ENCODE measurements at places on chromosomes 7 and 10.

DNA sequence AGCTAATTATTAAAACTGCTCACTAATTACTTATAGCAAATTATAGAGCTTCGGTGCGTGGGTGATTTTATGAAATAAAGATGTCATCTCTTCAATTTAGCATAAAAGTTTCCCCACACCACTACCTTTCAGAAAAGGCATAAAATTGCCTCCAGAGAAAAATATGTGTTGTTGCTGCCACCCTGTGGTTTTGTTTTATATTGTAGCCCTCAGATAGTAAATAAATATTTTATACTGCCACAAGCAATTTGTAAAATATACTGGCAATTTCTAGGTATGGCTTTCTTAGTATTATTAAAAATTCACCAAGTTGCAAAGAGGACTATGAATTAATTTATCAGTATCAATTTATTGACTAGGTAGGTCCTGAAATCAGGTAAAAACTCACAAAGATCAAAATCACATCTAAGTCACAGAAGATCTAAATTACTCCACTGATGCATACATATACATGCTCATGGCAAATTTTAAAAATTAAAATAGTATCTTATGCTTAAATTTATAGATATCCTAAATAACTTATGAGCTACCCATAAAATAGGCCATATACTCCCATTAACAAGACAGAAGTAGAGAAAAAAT is 26.5 kb downstream of the ASNS start:
- DNase-seq = peak; percentile 22

DNA sequence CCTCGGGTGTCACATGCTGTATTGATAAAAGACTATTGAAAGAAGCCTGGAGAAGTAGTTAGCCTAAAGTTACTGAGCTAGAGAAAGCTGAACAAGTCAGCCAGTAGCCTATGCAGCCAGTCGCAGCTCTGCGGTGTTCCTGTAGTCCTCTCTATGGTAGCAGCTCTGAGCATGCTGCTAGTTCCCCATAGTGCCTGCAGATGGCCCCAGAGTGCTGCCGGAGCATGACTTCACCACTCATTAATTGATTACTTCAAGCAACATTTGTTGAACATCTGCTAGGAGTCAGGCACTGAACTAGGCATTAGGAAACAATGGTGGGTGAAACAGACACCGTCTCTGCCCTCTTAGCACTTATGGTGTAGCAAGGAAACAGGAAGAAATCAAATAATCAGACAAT is 422.7 kb downstream of the SORCS3 start:
- no peak for DNase-seq

- no peak for DNase-seq
These were observed 683.9 kb downstream of the CCSER2 start for GRCh38 chr10:85012305-85012704.

- peak; percentile 45 for DNase-seq
These were observed 60.4 kb downstream of the AFAP1L2 start for GRCh38 chr10:114343623-114344505.

GRCh38 chr10:48814933-48815332 is 124.7 kb downstream of the LRRC18 start:
- DNase-seq = no peak

GRCh38 chr10:36789974-36790373 is 335.4 kb upstream of the ANKRD30A start:
- DNase-seq = no peak

DNA sequence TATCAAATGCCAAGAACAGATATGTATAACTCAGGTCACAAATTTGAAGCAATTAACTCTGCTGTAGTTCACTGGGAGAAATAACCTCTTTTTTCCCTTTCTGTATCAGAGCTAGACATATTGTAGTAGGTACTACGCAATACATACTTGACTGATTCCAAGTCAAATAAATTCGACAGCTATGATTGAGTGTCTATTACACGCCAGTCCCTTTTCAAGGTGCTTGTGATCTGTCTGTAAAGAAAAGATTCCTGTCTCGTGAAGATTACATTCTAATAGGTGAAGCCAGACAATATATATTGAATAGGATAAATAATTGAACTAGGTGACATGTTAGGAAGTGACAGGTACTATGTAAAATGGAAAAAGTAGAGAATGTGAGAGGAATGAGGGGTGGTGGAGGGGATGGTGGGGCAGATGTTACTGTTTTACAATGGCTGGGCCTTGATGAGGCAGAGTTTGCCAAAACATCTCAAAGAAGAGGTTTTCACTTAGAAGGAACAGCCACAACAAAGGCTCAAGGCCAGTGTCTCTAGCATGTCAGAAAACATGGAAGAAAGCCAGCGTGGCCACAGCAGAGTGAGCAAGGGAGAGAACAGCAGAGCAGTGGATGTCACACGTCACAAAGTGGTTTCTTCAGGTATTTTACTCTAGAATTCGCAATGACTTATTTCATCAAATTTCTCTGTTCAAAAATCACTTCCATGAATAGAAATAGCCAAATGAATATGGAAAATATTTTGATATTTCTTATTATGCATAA is 282.6 kb upstream of the CACNA2D1 start:
- peak; percentile 23 for DNase-seq

DNA sequence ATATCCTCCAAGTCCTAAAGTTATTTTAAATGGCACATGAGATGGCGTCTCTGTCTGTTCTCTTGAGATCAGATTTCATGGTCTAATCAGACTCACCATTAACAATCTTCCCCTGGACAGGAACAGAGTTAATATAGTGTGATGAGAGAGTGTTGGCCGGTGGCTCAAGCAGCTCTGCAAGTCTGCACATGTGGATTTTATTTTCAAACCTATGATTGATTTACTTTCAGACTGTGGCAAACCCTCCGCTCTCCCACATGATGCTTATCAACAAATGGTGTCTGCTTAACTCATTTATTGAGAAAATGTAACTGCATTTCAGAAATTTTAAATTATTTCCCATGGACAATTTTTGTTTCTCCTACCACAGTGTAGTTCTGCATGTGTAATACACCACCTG is 46.5 kb upstream of the HGF start:
- DNase-seq = no peak

DNA sequence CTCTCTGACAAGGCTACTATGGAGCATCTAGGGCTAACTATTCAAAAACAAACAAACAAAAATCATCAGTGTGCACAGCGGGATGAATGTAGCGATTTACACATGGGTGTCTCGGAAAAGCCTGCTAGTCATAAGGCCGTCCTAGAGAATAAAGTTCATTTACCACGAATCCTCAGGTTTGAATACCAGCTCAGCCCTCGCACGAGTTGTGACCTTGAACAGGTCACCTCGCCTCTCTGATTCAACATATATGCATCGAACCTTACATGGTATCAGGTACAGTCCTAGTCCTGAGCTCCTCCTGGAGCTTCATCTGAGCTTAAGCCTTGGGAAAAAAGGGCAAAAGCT is 572 bp downstream of the ATP5MF start:
- DNase-seq = no peak

DNA sequence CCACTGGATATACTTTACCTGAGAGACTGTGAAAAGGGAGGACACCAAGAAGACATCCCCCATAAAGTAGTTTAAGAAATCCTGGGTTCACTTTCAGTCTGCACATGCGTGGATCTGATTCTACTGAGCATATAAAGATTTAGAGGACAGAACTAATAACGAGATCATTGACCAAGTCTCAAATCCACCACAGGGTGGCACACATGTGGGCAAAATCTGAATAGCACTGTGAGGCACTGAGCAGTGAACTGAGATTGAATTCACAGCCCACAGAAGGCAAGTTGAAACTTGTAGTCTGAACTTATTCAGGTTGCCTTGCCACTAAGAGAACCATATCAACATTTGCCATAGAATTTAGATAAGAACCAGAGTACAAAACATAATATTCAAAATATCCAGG is 818.6 kb downstream of the GRID1 start:
- DNase-seq = no peak

DNA sequence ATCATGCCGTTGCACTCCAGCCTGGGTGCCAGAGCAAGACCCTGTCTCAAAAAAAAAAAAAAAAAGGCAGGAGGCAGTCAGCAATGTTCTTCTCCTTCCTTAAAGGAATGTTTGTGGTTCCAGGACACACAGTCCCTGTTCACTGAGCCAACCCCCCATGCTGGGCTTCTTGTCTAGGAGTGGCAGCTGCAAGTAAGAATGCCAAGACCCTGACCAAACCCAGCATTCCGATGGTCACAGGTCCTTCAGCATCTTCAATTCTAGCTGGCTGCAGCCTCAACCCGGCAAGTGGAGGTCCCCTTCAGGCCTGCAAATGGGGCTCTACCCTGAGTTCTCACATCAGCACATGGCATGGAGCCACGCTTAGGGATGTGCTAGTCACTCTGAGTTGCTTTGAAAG is 38.2 kb upstream of the CUX1 start:
- DNase-seq = no peak

DNA sequence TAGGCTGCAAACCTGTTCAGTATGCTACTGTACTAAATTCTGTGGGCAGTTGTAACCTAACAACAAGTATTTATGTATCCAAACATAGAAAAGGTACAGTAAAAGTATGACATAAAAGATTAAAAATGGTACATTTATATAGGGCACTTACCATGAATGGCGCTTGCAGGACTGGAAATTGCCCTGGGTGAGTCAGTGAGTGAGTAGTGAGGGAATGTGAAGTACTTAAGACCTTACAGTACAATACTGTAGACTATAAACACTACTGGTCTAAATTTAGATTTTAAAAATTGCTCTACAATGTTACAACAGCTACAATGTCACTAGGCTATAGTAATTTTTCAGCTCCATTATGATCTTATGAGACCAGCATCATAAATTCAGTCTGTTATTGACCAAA is 146.0 kb upstream of the GNAI1 start:
- no peak for DNase-seq

DNA sequence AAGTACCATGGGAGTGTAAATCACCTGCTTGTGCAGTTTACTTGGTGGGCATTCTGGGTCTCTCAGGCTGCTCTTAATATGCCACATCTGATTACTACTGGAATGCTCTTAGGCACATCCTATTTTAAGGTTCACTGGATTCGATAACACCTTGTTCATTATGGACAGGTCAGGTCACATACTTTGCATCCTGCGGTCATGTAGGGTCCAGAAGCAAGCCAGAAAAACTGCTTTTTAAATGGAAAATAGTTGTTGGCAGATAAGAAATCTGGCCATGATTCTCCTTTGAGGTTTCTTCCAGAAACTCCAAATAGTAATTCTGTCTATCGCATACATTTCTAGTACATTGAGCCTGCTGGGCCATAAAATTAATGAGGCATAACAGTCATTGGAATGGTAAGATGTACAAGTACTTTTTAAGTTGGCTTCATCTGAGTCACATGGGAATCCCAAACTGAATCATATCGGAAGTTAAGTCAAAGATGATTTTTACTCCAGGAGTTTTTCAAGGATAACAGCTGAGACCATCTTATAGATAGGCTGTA is 371.9 kb downstream of the LRRTM3 start:
- no peak for DNase-seq

- no peak for DNase-seq
These were observed 13.5 kb downstream of the CREM start for GRCh38 chr10:35140126-35140525.

GRCh38 chr7:97506728-97507127 is 225.2 kb upstream of the TAC1 start:
- no peak for DNase-seq

- DNase-seq = no peak
These were observed 70.4 kb upstream of the MDFIC start for GRCh38 chr7:114851406-114852061.

DNA sequence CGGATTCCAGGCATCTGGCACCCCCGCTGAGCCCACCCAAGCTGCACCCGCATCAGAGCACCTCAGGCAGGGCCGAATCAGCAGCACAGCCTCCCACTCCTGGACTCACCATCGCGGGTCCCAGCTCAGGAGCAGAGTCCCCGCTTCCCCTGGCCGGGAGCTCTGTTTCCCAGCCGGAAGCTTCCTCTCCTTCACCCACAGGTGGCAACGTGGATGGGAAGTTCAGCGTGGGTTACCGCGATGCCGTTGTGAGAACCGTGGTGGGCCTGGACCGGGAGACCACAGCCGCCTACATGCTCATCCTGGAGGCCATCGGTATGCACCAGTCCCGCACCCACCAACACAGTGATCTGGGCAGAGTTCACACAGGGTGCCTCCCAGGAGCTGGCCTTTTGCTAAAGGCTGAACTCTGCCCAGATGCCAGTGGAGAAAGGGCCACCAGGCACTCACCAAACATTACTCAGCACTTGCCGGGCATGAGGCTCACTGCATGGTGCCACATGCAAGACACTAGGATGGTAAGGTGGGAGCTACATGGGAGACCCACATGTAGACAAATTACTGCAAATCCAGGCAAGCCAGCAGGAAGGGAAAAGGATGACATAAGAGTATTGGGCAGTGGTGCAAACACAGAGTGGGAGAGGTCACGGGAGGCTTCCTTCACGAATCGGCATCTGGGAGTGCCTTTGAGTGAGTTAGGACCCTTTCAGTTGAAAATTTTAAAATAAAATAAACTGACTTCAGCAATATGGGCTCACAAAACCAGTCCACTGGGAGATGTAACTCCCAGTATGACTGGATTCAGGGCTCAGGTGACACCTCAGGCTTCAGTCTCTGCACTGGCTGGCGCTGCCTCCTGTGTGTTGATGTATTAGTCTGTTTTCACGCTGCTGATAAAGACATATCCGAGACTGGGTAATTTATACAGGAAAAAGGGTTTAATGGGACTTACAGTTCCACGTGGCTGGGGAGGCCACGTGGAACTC is 10.4 kb downstream of the C10orf105 start:
- DNase-seq = no peak

DNA sequence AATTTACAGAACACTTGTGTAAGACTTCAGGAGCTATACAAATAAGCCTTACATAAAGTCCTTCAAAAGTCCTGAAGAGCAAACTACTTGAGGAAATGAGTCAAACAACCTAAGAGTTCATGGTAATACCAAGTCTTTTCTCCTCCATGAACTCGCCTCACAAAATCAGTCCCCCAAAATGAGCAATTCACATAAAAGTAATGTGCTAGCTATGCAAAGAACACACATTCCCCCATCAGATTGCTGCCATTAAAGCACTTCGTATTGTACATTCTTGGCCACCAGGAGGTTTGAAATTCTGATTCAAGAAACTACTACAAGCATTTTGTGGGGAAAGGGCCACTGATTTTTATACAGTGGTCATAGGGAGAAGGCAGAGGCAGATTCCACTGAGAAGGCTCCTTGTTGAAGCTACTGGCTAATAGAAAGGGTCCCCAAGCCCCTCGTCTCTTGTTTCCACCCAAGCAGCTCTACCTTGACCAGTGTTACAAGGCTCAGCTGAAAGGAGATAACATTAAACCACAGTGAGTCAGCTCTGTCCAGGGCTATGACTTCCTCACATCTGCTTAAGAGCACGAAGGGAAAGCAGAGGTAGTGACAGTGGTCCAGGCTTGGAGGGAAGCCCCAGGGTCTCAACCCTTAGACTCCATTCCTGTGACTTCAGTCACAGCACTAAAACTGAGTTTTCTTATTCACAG is 115.2 kb upstream of the CDK1 start:
- no peak for DNase-seq

GRCh38 chr10:90458054-90458453 is 399.8 kb downstream of the HTR7 start:
- DNase-seq = no peak

GRCh38 chr7:115844857-115845256 is 185.7 kb downstream of the TFEC start:
- DNase-seq = no peak

All from NCI-H1092 (cell line).